ENCODE measurements at places on chromosomes 5 and 9.

GRCh38 chr5:93595420-93596147, 12.6 kb downstream of the NR2F1 start:
- DNase-seq: no peak

GRCh38 chr5:116858705-116859333, 284.2 kb upstream of the SEMA6A start:
- no peak for DNase-seq

- DNase-seq: no peak
Measured at GRCh38 chr5:1315709-1316587, 21.1 kb upstream of the TERT start.

DNA sequence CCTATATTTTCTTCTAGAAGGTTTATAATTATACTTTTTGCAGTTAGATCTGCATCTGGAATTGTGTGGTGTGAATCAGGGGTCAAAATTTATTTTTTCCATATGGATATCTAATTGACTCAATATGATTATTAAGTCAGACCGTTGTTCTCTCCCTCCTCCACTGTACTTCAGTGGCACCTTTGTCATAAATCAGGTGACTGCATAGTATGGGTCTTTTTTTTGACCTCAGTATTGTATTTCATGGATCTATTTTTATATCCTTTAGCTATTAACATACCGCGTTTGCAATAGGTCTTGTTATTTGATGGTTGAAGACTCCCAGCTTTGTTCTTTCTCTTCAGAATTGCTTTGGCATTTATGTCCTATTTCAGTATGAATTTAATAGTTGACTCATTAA, 107.4 kb downstream of the BOD1 start:
- DNase-seq: no peak

- DNase-seq: no peak
Measured at GRCh38 chr5:61704289-61704688, 372.2 kb downstream of the ZSWIM6 start.

GRCh38 chr5:9387879-9388278, 158.0 kb downstream of the SEMA5A start:
- DNase-seq: no peak

DNA sequence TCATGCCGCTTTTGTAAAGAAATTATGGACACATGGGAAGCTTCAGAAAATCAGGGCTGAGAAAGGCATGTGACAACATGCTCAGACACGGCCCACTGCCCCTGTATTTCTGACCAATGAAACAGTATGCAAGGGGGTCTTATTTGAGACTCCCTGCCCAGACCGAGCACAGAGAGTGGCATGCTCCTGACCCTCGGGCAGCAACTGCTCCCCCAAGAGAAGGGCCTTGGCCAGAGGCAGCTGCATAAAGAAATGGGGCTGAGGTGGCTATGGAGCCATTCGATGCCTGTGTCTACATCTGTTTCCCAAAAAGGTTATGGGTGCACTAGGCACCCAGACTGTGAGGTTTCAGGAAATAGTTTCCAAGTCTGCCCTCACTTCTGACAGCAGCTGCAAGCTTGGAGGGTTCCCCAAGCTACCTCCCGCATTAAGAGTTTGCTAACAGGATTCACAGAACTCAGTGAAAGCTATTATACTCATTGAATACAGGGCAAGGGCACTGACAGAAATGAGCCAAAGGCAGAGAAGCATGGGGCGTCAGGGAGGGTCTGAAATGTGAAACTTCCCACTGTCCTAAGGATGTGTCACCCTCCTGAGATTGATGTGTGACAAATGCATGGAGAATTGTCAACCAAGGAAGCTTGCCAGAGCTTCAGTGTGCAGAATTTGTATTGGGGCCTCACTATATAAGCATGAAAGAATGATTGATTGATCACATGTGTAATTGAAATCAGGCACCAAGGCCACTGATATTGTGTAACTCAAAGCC, 94.3 kb downstream of the DAP start:
- DNase-seq: no peak

- DNase-seq: no peak
Measured at GRCh38 chr5:91146905-91147600, 236.1 kb downstream of the ARRDC3 start.

DNA sequence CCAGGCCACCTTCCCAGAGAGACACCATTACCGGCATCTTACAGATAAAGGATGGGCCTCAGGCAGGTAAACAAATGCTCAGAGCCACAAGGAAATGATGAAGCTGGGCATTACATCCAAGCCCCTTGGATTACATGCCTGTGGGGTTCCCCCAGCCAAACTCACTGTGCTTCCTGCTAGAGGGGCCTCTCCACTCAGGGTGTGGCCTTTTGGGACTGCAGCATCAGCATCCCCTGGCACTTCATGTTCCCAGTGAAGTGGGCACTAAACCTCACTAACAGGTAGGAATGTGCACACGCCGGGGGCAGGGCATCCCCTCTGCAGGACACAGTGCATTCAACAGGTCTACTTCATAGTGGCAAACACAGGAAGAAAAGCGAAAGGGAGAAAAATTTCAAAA, 125.9 kb downstream of the ROR2 start:
- DNase-seq: no peak

DNA sequence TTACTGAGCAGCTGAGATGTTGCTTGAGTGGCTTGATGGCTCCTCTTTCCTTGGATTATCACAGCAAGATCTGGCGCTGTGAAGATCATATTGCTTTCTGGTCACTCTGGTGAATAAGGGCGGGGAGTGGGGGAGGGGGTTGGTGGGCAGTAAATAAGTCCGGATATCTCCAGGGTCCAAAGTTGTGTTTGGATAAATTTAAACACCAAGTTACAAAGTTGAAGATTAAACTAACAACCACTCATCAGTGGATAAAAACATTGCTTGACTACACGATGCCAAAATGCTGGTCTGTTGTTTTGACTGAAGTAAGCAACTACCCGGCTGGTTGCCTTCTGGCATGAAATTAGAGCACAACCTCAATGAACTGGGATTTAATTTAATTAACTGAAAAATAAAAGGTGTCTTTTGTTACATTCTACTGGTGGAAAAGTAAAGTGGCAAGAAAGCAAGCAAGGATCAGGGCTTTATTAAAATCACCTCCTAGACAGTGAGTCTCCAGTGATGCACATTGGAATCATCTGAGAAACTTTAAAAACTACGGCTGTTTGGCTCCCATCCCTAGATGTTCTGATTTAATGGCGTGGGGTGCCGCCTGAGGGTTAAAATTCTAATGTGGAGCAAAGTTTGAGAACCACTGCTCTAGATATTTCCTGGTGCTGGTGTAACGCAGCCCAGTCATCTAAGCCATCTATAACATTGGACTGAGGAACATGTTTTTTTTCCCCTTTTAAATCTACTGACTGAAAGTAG, 86.7 kb upstream of the AGXT2 start:
- DNase-seq: no peak

- DNase-seq: no peak
Measured at GRCh38 chr9:19231904-19232822, 1.7 kb downstream of the DENND4C start.

DNA sequence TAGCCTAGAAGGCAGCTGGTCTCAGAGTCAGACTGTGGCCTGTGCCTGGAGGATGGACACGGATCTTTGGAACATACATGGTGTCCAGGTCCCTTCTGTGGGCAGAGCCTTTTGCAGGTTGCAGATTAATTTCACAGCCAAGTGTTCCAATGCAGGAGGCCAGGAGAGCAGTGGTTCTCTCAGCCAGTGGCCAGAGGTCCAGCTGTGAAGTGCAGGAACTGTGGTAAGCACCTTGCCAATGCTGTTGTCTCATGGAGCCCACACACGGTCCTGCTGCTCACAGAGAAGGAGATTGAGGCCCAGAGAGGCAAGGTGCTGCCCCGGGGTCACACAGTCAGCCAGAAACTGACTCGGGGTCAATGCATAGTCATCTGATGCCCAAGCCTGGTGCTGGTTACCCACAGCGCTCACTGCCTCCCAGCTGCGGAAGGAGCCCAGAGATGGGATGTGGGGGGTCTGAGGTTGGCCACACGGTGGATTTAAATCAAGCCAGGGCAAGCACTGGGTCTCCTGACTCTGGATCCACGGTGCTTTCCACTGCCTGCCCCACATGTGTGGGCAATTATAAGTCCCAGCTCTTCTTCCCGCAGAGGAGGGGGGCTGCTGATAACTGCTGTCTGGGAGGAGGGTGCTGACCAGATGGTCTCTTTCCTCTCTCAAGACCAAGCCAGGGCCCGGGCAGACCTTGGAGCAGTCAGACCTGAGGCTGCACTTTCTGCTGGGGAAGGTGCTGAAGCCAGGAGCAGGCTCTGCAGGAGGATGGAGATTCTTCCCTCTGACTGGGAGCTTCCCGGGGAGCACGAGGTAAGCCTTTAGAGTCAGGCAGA, 2.8 kb downstream of the PDGFRB start:
- no peak for DNase-seq

GRCh38 chr5:163303718-163304117, 133.7 kb upstream of the CCNG1 start:
- DNase-seq: no peak

DNA sequence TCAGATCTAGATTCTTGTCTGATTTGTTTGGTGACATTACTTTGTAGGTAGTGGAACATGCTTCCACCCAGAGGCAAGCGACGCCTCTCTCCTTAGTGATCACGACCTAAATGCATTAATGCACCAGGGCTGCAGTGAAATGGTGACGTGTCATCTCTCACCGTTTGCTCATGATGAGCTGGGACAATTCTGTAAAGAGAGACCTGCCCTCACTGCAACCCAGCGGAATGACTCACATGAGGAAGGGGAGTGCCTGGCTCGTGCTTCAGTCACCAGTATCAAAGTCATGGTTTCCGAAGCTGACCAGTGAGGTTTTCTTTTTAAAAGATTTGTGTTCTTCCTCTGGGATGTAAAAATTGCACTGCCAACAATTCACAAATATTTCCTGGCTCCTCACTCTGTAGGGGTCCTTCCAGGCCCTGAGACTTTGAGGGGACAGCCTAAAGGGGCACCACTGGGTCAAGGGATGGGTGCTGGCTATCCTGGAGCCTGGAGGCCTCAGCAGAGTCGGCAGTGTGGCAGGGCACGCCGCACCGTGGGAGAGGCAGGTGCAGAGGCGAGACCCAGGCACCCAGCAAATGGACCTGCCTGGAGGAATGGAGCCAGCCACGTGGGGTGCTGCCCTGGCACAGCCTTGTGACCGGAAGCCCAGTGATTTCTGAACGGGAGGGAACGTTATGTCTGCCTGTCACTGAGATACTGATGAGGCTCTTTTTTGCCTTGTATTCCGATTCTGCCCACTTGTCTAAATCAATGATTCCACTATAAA, 17.3 kb downstream of the QSOX2 start:
- no peak for DNase-seq

DNA sequence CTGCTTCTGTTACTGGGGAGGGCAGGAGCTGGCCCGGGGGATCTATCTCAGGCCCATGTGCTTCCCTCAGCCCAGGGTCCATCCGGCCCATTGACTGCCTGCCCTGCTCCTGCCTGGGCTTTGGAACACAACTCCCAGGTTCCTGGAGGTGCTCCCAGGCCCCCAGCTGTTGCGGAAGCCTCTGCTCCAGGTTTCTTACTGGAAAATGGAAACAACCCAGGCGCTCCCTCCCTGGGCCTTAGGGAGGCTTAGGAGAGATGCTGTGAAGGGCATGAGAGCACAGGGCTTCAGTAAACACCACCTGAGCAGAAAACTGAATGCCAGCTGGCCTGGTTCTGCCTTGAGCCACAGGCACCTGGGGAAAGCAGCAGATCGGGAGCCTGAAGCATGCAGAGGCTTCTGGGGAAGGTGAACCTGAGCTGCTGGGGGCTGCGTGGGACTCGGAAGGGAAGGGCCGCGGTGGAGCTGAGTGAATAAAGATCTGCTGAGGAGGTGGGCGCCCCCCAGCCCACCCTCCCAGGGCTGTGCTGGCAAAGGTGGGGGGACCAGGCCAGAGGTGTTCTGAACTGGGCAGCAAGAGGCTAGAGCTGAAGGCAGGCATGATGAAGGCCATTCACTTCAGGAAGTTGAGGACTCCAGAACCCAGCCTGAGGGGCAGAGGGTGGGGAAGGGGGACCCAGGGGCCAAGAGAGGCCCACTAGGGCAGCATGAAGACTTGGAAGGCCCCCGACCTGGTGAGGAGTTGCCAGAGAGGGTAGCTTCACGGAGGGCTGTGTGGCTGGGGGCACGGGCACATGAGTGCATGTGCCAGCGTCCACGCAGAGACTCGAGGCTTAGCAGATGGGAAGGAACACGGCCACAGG, 64.8 kb downstream of the SHB start:
- no peak for DNase-seq

DNA sequence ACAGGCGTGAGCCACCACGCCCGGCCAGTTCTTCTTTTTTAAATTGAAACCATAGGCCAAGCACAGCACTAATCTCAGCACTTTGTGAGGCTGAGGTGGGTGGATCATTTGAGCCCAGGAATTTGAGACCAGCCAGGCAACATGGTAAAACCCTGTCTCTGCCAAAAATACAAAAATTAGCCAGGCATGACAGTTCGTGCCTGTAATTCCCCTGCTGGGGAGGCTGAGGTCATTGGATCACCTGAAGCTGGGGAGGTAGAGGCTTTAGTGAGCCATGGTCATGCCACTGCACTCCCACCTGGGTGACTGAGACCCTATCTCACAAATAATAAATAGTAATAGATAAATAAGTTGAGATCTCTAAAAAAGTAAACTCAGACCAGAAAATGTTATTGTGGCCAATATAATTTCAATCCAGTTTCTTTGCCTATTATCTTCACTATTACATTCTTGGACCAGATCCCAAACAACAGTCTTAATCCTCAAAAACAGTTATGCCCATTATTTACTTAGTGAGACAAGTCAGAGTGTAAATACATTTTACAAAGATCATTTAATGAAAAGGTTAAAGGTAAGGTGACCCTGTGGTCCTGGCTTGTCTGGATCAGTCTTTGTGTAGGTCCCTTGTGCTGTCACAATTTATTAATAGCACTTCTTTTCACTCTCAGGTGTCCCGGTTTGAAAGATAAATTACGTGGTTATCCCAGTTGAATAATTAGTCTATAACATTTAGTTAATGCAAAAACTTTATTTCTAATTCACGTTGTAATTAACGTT, 53.6 kb downstream of the RAB24 start:
- no peak for DNase-seq

DNA sequence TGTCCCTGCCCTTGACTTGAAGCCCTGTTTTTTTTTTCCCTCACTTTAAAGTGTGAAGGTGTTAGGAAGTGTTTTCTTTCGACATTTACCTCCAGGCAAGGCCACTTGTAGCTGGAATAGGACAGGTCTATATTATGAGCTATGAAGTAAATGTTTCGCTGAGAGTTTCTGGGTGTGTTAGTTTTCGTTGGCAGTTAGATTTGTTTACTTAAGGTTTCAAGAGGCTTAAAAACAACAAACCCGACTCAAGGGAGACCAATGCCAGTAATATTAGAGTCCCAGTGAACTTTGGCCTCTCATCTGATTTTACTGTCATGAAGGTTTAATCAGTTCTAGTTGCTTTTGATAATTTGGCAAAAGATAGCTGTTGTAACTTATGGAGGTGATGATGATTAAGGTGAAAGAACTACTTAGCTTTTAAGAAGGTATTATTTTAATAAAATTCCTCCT, 25.2 kb downstream of the OCLN start:
- no peak for DNase-seq

- DNase-seq: no peak
Measured at GRCh38 chr5:132915681-132916080, 42.2 kb downstream of the LEAP2 start.
